ENCODE measurements at places on chromosomes 12 and 14.

- DNase-seq, result no peak
Measured at GRCh38 chr12:26036877-26037276, 78.4 kb downstream of the RASSF8 start.

GRCh38 chr14:50060871-50061663 is 55.3 kb downstream of the VCPKMT start:
- DNase-seq, result no peak

GRCh38 chr14:81172881-81173280 is 47.9 kb downstream of the GTF2A1 start:
- DNase-seq, result no peak

DNA sequence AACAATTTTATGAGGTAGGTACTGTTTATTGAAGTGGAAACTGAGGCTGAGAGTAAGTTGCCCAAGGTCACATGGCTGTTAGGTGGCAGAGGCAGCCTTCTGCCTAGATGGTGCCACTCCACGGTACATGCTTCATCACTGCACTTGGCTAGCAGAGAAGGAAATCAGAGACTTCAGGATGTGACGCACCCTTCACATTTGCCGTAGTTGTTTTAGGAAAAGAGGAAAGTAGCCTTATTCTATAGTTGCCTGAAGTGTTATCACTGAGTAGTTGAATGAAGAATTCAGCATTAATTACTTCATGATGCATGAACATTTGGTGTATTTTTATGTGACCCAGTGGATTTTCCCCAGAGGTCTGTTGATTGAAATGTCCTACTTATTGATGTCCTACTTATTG is 55.7 kb downstream of the ERC1 start:
- no peak for DNase-seq
